ENCODE measurements at places on chromosomes 5 and 9.

DNA sequence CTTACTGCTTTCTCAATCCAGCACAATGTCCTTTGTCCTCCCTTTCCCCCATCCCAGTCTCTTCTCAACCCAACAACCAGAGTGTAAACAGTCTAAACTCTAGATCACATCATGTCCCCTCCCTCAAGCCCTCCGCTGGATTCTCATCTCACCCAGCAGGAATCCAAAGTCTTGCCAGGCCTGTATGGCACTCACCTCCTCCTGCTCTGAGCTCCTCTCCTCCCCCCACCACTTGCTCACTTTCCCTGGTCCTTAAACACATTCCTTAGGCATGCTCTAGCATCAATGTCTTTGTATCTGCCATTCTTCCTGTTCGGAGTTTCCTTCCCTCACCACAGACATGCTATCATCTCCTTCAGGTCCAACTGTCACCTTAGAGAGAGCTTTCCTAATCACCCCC is 78.8 kb downstream of the NIPSNAP3B start:
- DNase-seq = peak; percentile 42

GRCh38 chr5:173328844-173329490 is 753 bp upstream of the STC2 start:
- DNase-seq = peak; percentile 90

DNA sequence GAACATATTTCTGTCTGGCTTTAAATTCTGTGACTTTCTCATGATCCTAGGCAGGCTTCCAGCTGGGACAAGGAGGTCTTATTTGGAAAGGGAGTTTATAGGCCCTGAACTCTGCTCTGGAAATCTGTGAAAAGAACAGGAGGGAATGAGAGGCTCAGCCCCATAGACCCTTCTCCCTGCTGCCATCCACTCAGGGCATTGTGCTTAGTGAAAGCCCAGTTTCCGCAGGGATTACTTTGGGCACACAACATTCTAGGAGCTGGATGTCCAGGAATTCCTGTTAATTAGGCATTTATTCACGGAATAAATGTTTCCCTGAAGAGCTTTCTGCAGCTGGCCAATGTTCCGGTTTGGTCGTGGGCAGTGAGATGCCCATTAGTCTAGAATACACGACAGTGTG is 32.7 kb upstream of the COL15A1 start:
- peak; percentile 13 for DNase-seq

- DNase-seq = peak; percentile 95
Measured at GRCh38 chr9:126514037-126514821, 99.5 kb upstream of the LMX1B start.

- DNase-seq = no peak
Measured at GRCh38 chr9:96302021-96302420, at the start of gene HSD17B3. Gene HSD17B3, minus strand, starts transcription at chr9:96302176. Its CDS starts 72 bp downstream, at chr9:96302104.

DNA sequence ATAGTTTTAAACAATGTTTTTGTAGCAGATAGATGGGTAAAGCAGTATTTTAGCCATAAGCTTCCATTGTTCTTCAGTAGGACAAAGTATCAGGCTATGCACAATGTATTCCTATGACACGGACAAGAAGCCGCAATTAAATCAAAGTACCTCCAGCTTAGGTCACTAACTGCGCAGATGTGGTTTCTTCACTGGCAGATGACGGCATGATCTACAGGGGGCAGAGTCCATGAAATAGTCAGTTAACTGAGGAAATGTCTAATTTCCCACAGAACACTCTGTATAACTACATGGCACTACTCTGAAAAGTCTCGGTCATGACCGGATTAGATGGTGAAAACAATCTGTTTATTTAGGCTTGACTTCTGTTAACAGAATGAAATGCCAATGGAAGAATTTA is 120.7 kb upstream of the TRPM3 start:
- no peak for DNase-seq

- DNase-seq = no peak
Measured at GRCh38 chr5:111530298-111530740, 18.0 kb upstream of the STARD4 start.

- peak; percentile 69 for DNase-seq
Measured at GRCh38 chr9:95605101-95605500, 88.3 kb upstream of the PTCH1 start.

GRCh38 chr5:172281346-172281745 is 2.2 kb downstream of the UBTD2 start:
- DNase-seq = no peak

DNA sequence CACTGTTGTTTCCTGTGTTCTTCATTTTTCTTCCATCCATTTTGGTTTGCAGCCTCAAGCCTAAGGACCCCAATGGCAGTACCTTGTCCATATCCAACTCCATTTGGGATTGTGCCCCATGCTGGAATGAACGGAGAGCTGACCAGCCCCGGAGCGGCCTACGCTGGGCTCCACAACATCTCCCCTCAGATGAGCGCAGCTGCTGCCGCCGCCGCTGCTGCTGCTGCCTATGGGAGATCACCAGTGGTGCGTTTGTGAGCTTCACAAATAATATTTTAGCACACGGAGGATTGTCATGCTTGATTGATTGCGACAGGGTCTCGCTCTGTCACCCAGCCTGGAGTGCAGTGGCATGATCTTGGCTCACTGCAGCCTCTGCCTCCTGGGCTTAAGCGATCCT is 136.8 kb downstream of the TLE4 start:
- DNase-seq = no peak

- no peak for DNase-seq
Measured at GRCh38 chr5:65623482-65623881, 651 bp downstream of the TRIM23 start.

DNA sequence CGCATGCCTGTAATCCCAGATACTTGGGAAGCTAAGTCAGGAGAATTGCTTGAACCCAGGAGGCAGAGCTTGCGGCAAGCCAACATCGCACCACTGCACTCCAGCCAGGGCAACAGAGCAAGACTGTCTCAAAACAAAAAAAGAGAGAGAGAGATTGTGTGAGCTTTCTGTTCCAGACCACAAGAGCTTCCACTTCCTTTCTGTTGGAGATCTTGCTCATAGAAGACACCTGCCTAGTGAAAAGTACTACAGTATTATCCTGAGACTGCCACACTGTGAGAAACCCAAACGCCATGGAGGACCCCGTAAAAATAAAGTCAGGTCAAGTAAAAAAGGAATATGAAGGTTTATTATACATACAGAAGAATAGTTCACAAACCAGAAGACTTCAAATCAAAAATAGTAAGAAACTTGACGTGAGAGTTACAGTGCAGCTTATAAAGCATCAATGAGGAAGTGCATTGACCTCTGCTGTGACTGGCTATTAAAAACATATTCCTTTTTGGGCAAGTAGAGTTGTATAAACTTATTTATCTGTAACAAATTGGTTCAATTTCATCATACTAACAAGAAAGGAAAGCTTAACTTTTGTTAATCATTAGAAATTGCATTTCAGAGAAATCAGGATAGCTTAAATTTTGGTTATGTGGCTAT is 4.3 kb upstream of the EMB start:
- DNase-seq = no peak

GRCh38 chr9:31715250-31715649 is 669.2 kb upstream of the ACO1 start:
- no peak for DNase-seq

DNA sequence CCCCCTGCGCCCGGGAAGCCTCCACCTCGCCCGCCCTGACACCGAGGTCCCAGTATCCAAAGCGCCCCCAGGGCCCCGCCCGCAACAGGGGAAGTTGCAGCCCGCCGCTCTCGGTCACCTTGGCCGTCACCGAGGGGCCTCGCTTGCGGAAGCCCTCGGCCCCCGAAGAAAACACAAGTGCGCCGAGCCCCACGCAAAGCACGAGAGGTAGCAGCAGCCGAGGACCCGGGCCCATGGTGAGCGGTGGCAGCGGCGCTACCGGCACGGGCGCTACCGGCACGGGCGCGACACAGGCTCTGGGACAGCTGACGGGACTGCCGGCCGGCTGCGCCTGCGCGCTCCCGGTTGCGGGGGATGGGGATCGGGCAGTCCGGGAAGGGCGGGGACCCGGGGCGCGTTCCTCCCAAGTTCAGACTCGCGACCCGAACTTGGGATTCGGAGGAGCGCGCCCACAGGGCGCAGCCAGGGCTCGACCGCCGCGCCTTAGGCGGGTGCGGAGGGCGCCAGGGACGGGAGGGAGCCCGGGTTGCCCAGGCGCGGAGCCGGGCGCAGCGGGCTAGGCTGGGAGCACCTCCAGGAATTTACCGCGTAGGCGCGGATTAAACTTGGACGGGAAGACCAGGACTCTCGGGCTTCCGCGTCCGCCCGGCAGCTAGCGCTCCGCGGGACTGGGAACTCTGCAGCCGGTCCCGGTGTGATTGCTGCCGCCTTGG is at the start of gene PPIC:
Gene PPIC, minus strand, starts transcription at position 335 of the 713 bp plus-strand sequence. Its CDS starts 100 bp downstream, at position 235.
- DNase-seq = peak; percentile 95

GRCh38 chr5:84069608-84070179 is 315.0 kb downstream of the EDIL3 start:
- no peak for DNase-seq

DNA sequence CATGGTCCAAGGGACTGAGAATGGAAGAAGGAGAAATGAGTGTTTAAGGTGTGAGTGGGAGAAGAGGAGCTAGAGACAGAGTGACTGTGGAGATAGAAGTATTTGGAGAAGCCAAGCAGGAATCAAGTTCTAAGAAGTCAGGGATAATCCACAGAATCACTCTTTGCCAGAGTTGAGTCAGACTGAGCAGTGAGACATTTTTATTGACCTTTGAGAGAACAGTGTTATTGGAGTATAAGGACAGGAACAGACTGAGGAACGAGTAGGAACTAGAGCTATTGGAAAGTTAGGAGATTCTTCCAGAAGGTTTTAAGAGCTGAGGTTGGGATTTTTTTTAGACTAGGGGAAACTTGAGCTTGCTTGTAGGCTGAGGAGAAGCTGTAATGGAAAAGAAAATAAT is 37.2 kb downstream of the RCL1 start:
- no peak for DNase-seq

DNA sequence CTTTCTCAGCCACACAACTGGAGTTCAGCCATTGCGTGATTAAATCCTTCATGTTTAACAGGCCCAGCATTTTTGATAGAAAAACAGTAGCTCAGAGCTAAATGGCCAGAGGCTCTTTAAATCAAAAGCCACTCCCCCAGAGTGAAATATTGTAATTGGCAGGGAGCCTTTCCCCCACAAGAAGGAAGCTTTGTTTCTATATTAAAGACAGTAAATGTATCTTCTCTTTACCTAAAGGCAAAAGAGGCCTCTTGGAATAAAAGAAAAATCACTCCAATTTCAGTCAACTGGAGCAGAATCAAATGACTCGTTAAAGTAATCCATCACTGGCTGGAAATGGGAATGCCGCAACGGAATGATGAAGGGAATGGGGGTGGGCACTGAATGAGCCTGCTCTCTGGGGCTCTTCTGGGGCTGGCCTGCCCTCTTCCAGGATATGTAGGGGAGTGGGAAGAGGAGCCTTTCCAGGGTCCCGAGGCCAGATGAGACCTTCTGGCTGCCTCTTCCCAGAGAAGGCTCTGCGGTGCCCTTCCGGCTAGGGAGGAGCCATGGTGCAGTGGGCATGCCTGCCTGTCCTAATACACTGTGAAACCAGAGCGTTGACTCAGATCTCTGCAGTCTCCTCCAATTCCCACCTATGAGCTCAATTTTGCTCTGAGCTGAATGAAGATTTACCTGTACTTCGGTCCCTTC is 45.2 kb downstream of the ANKDD1B start:
- no peak for DNase-seq

- peak; percentile 58 for DNase-seq
Measured at GRCh38 chr5:99320436-99320835, 391.6 kb upstream of the CHD1 start.

DNA sequence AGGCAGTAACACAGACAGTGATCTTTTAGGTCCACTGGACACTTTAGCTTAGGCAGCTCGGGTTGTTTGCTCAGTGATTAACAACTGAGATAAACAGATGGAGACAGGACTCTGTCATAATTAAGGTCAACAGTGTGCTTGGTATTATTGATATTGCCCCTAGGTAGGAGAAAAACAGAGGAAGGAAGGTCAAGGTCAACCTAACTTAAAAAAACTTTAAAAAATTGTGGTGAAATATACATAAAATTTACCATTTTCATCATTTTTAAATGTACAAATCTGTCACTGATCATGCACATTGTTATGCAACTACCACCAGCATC is 2.1 kb upstream of the HSPA4 start:
- DNase-seq = no peak

DNA sequence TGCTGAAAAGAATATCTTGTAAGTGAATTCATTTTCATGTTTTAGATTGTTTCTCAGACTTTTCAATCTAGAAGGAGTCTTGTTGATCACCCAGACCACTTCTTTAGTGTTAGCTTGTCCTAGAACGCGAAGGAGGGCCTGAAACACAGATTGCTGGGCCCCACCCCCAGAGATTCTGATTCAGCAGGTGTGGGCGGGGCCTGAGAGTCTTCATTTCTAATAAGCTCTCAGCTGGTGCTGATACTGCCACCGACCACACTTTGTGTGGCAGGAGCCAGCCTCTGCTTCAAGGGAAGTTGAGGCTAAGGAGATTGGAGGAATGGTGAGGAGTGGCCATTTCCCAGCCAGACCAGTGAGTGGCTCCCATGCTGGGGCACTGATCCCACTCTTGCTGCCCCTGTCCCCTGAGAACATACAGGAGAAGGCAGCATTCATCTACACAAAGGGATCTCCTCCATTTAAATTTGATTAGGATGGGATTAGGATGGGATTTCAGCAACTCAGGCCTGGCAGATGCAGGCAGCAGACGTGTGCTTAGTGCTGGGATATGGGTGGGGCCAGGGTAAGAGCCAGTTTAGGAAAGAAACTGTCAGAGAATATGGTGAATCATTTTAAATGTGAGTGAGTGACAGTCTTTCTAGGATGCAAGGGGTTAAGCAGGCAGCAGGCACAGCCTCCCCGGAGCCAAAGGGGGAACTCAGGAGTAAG is 35.9 kb downstream of the ZNF618 start:
- DNase-seq = peak; percentile 36
